ENCODE measurements at places on chromosomes 2 and 18.

GRCh38 chr2:190726255-190726654, 77.4 kb downstream of the NAB1 start:
- no peak for DNase-seq

GRCh38 chr2:69693775-69694450, 48.0 kb upstream of the ANXA4 start:
- DNase-seq, result no peak

GRCh38 chr2:177192788-177193187, 19.8 kb upstream of the HNRNPA3 start:
- no peak for DNase-seq

DNA sequence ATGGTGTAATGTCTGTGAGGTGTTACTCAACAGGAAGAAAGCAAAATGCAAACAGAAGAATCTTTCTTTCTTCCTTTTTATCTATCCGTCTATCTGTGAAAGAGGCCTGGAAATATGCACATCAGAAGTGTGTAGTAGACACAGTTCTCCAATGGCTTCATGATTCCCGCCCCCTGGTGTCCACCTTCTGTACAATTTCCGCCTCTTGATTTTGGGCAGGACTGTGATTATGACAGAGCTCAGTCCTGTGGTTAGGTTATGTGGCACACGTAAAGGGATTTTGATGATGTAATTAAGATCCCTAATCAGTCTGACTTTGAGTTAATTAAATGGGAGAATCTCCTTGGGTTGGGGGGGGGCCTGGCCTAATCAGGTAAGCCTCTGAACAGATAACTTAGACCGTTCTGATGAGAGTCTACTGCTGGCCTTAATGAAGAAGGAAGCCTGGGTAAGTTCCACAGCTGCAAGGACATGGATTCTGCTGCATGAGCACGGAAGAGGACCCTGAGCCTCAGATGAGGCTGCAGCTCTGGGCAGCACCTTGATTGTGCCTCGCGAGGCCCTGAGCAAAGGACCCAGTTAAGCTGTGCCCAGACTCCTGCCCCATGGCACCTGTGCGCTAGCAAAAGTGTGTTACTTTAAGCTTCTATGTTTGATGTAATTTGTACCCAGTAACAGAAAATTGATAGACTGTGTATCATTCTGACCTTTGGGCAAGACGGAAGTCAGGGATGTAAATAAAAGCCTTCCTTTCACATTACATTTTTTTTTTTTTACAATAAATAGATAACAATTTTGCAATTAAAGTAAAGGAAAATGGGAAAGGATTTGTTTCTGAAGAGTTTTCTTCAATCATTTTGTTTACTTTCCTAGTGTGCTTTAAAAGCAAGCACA, 11.3 kb upstream of the KCNF1 start:
- no peak for DNase-seq

GRCh38 chr2:126831234-126832005, 67.3 kb upstream of the TEX51 start:
- no peak for DNase-seq

Data from NCI-H1048 (cell line).